H7 (cell line): ENCODE measurements at places on chromosomes 2 and 18.

DNA sequence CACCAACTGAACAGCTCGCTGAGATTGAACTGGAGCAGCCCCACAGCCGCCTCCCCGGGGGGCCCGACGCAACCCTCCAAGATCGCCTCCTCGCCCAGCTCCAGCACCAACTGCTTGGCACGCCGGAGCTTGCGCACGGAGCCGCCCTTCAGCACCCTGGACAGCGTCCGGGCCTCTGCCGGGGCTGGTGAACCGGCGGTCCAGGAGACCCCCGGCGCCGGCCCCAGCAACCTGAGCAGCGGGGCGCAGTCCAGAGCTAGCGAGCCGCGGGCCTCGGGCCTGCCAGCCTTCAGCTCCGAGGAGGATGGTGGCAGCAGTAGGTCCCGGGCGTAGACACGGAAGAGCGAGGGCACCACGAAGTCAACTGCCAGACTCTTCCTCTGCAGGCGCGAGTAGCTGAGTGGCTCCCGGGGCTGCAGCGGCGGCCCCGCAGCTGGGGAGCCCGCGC, 1.2 kb downstream of the ALK start:
- peak; percentile 90 for DNase-seq

DNA sequence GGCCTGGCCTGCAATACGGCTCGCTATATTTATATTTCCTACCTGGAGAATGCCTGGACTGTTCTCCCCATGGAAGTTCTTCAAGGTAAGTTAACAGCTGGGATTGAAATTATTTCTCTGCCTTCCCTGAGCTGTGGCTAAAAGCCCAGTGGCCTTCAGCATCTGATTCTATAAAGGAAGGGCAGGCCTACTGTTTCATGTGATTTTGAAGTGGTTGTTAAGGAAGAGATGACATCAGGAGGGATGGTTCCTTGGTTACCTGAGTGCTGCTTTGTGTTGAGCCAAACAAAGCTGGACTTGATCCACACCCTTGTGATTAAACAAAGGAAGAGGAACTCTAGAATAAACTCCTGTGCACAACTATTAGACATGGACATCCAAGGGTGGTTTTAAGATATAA, 61.6 kb downstream of the MFSD6 start:
- DNase-seq: no peak

DNA sequence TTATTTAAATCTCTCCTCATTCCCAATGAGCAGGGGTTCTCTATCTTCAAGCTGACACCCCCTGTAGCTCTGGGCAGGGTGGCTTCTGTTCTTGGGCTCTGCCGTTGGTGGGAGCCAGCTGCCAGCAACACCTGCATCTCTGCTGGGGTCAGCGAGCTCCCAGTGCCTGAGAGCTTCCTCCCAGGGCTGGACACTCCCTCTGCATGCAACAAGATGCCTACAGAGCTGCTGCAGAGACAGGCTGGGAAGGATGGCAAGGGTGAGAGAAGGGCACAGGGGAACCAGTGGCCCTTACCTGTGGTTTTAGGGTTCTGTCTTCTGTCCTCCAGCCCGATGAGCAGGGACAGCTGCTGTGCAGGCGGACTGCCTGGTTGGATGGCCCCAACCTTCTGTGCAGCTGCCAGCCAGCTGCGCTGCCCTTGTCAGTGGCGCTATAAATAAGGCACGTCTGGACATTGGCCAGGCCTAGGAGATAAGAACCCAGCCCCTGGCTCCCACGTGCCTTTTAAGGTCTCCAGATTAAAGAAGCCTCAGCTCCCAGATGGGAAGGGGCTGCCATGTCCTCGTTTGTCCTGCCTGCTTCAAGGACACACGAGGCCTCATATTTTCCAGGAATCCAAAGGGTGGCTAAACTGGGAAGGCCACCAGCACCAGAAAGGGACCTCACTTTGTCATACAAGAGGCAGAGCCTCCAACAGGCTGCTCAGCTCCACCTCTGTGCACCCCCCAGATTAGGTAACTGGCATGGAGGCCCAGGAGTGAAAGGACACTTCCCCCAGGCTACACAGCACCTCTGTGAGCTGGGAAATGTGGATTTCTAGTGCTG, 39.5 kb upstream of the FHL2 start:
- DNase-seq: no peak

DNA sequence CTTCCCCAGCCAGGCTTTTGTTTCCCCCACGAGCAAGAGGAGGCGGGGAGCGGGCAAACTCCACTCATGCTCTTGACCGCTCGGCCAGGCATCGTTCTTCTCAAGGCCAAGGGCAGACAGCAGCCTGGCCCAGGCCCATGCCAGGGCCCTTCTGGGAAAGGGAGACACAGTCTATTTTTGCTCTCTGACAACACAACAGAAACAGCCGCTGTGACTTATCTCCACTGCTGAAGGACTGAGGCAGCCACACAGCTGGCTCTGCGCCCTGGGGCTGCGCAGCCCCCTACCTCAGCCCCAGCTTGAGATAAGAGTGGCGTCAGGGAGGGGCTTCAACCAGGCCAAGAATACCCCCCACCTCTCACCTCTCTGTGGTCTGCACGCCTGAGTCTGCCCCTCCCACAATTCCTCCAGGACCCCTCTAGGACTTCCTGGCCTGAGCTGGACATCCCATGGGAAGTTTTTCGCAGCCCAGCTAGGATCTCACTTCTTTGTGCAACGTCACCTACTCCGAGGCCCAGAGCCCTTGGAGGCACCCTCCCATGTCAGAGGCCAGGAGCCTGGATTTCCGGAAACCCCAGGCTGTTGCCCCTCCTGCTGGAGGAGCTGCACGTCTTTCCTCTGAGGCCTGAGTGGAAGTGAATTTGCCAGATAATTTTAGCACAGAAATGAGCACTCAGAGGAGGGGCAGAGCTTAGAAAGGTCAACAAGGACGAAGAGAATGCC, 118.9 kb upstream of the OTOS start:
- peak; percentile 11 for DNase-seq

DNA sequence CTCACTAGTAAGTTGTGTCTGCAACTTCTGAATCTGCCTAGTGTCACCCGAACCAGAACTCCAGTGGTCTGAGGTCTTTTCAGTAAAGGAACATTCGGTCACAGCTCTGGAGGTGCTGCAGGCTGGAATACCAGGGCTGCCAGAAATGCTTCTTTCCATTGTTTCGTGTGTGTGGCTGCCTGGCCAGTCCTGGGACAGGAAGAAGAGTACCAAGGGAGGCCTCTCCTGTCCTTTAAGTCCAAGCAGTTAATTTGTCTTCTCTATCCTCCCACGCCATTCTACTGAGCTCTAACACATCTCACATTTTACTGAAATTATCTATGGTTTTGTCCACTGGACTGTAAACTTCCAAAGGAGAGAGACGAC, 196.0 kb downstream of the LNPK start:
- DNase-seq: no peak

DNA sequence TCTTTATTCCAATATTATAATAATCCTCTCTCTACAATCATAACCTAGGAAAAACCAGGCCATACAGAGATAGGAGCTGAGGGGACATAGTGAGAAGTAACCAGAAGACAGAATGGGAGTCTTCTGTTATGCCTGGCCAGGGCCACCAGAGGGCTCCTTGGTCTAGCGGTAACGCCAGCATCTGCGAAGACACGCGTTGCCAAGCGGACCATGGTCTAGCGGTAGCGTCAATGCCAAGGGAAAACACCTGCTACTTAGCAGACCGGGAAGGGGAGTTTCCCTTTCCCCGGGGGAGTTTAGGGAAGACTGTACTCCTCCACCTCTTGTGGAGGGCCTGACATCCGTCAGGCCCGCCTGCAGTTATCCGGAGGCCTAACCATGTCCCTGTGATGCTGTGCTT, 36.6 kb downstream of the ARL6IP6 start:
- peak; percentile 8 for DNase-seq

GRCh38 chr2:19911808-19912509, 10.2 kb upstream of the TTC32 start:
- no peak for DNase-seq

GRCh38 chr2:149994057-149994728, 406.6 kb upstream of the MMADHC start:
- DNase-seq: no peak

DNA sequence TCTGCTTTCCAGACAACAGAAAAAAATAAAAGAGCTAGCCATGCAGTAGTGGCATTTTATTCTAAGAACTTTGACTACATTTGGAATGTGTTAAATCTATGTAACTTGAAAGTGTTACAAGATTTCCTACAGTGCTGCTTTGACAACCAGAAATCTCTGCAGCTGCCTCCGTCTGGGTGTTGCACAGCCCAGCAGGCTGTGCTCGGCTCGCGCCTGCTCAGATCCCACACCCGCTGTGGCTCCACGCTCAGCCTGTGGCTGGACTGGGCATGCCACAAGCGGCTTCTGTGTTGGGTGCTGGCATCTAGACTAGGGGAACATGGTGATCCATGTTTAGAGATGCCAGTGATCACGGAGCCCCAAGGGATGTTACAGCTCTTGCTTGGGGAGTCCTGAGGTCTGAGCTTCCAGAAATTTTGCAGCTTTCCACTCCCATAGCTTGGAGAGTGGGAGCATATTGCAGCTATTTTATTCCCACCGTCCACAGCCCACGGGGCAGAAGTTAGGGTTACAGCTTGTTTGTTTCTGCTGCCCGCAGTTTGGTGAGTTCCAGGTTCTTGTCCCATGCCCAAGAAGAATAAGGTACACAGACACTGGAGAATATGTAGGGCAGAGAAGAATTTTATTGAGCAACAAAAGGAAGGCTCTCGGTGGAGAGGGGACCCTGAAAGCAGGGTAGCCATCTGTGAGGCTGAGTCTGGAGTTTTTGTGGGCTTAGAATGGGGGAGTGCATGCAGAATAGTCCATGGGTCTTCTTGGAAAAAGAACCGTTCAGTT, 44.1 kb downstream of the FAM171B start:
- no peak for DNase-seq

- DNase-seq: no peak
Observed at GRCh38 chr2:168687314-168687713, 115.1 kb upstream of the NOSTRIN start.

DNA sequence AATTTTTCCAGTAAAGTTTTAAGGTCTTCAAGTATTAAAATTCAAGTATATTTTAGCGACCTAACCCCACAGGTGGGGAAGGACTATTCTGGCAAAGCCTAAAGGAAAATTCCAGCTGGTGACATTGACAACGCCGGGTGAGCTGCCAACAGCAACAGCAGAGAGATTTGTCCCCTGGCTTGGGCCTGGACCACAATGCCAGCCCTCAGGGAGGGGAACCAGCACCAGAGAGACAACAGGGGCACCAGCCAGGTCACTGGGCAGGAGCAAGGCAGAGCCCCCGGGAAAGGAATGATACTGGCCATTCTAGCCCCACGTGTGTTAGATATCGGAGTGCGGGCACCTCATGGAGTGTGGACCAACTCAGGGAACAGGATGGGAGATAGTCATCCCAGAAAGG, 95.7 kb downstream of the ARMC9 start:
- no peak for DNase-seq

DNA sequence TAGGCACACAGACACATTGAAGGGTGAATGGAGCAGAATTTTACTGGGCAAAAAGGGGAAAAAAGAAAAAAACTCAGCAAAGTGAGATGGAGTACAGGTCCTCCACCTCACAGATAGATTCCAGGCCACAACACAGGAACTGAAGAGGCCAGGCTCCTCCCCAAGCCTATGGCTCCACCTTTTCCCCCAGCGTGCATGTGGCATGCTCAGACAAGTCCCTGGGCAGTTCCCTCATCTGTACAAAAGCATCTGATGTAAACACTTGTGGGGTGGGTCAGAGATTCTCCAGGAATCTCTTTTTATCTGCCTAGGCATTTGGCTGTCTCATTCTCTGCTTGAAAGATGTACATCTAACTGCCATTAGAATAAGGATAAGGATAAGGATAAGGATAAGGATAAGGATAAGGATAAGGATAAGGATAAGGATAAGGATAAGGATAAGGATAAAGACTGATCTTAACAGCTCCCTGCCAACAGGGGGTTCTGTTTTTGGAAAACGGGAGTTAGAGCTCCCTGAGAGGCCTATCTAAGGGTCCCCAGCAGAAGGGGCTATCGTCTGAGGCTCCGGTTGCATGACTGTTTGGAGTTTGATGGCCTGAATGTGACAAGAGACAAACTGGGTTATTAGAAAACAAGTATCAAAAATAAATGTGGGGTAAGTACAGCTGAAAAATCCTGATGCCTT, 17.2 kb upstream of the ASXL3 start:
- DNase-seq: no peak

DNA sequence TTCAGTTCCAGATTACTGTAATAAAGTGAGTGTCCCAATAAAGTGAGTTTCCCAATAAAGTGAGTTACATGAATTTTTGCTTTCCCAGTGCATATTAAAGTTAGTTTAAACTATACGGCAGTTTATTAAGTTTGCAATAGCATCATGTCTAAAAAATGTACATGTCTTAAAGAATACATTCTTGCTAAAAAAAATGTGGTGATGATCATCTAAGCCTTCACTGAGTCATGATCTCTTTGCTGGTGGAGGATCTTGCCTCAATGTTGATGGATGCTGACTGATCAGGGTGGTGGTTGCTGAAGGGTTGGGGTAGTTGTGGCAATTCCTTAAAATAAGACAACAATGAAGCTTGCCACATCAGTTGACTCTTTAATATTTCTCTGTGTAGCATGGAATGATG, 664.2 kb downstream of the TDRD15 start:
- DNase-seq: no peak

DNA sequence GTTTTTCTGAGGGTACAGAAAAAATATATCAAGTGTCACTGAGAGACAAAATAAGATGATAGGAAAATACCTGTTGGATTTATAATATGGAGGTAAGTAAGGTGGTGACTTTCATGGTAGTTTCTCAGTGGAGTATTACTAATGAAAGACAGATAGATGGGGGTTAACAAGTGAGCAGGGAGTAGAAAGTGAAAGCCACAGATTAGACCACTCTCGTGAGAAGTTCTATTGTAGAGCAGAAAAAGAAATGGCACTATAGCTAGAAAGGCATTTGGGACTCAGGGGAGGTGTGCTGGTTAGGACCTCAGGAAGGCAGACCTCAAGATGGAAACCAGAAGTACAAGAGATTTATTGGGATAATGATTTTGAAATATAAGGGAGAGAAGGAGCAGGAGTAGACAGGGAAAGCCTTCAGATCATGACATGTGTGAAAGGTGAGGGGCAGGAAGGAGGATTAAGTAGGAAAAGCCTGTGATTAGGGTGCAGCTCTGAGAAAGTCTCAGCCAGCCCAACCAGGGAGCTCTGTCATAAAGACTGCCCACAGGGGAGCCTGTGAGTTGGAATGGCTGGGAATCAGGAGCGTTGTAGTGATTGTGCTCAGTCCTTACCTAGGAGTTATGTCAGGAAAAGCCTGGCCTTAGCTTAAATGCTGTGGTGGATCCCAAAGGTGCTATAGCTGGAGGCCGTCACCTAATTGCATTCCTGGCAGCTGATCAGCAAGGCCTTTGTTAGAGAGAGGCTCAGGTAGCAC, 198.1 kb downstream of the IKZF2 start:
- DNase-seq: no peak

- DNase-seq: no peak
Observed at GRCh38 chr2:161332371-161332967, 24.2 kb downstream of the PSMD14 start.

DNA sequence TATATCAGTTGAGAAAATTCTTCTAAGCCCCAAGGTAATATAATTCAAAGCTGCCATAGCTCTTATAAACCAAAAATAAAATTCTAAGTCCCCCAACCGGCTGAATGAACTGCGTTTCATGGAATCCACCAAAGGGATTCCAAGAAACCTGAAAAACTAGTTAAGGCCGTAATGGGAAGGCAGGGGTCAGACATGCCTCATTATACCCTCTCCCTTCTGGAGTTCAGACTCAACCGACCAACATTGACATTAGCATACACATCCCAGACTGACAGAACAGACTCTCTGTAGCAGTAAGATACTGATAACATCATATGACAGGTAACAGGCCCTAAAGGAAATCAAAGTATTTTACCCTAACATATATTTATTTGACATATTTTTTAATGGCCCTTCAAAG, 31.4 kb upstream of the PHLPP1 start:
- DNase-seq: peak; percentile 27

- DNase-seq: no peak
Observed at GRCh38 chr2:195666113-195666712, 9.2 kb downstream of the SLC39A10 start.

GRCh38 chr2:57890464-57890863, 156.1 kb upstream of the VRK2 start:
- no peak for DNase-seq
